ENCODE measurements at places on chromosomes 2 and 18.

GRCh38 chr18:54181856-54182602, 42.4 kb downstream of the MBD2 start:
- DNase-seq: no peak

DNA sequence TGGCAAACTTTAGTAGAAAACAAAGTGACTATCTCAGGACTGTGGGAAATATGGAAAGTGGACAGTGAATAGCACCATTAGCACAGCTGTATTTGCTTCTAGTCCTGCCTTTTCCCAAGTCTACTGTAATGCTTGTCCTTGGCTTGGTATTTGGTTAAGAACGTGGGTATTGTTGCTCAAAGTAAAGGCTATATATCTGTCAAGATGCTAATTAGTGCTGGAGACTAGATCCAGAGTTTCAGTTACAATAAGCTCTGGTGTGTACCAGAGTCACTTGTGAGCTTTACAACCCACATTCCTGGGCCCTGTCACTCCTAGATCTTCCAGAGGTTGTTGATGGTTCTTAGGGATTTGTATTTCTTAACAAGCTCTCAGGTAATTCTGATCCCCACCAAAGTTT, 313.6 kb downstream of the SLC8A1 start:
- DNase-seq: no peak

- no peak for DNase-seq
These were observed 1344.5 kb upstream of the TMEFF2 start for GRCh38 chr2:193539188-193539587.

DNA sequence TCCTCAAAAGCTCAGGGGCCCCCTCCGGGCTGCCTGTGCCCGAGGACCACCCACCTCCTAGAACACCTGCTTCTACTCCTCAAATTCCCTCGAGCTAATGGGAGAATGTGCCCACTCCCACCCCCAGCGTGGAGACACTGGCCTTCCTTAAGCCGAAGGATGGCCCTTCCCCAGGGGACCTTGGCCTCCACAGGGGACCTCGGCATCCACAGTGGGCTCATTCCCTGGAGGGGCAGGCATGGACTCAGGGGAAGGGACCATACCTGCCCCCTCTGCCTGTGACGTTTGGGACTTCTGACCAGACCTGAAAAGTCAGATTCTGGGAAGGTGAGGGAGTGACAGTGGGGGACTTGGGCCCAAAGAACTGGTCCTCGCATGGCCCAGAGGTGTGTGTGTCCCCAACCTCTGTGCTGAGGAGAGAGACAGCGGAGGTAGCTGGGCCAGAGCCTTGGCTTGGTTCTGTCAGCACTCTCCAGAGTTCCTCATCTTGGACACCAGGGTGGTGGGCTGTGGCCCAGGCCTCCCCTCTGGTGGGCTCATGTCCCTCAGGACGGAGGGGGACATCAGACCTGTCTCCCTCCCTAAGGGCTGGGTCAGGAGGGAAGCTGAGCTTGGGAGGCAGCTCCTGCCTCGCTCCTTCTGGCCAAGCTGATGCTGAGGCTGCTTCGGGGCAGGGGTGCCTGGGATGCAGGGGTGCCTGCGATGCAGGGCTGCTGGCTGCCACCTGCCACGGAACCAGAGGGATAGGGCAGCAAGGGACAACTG, 240.4 kb downstream of the HAUS1 start:
- DNase-seq: no peak

GRCh38 chr2:108630567-108631405, 88.5 kb upstream of the RANBP2 start:
- DNase-seq: no peak

- DNase-seq: no peak
These were observed 162.2 kb upstream of the PGAP1 start for GRCh38 chr2:197088694-197089093.

- no peak for DNase-seq
These were observed 229.3 kb upstream of the TRIB2 start for GRCh38 chr2:12487253-12488004.

- no peak for DNase-seq
These were observed 4.7 kb downstream of the MYT1L start for GRCh38 chr2:2326068-2327040.

DNA sequence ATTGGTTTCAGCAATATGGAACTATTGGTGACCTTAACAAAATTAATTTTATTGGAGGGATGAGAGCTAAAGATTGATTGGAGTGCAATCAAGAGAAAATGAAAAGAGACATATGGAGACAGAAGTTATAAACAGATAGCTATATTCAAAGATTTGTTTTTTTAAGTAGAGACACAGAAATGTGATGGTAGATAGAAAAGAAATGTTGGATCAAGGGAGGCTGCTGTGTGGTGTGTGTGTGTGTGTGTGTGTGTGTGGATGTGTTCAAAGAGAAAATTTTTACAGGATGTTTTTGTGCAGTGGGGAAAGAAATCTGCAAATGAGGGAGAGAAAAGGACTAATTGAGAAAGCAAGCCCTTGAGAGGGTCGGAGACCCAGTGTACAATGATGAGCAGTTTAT, 249.5 kb upstream of the SPHKAP start:
- DNase-seq: no peak

DNA sequence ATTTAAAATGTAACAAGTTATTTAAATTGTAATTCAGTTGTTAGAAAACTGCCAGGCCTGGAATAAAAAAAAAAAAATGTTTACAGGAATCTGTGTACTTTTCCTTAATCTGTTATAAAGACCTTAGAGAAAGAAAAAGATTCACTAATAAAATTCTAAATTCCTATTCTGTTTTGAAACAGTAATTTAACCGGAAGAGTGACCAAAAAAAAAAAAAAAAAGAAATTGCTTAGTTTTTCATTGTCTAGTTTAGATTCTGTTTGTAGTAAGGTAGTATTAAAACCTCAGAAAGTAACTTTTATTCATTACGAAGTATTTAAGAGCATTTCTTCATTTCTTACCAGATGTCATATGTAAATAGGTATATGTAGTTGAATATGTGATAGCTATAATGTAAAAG, 2.5 kb downstream of the REL start:
- no peak for DNase-seq

- DNase-seq: no peak
These were observed 59.2 kb upstream of the ATL2 start for GRCh38 chr2:38436227-38436664.

DNA sequence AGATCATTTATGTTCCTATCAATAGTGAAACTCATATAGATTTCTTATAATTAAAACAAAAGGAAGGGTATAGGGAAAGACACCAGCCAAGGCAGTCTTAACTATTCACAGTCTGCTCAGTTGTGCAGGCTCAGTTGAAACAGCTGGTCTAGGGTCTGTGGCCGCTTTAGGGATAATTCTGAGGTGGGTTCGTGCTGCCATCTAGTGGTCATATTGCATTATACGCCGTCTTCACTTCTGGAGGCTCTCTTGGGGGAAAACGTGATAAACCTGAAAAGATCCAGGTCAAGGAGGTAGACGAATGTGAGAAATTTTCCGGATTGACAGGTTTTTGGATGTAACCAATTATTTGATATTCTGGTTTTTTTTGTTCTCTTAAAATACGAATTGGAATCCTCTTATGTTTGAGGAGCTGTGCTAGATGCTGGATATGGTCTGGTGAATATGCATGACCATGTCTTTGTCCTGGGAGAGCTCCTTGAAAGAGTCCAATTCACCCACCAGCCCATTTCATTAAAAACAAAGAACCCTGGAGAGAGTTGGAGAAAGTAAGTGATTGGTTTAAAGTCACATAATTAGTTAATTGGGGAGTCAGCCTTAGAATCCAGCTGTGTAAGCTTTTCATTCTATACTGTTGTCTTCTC, 492.4 kb downstream of the PLCL1 start:
- peak; percentile 70 for DNase-seq

GRCh38 chr2:162989507-162989906, 150.9 kb upstream of the KCNH7 start:
- DNase-seq: no peak

GRCh38 chr18:30280861-30281470, 761.6 kb downstream of the DSC3 start:
- no peak for DNase-seq

GRCh38 chr2:223824301-223824700, 13.1 kb downstream of the AP1S3 start:
- no peak for DNase-seq

DNA sequence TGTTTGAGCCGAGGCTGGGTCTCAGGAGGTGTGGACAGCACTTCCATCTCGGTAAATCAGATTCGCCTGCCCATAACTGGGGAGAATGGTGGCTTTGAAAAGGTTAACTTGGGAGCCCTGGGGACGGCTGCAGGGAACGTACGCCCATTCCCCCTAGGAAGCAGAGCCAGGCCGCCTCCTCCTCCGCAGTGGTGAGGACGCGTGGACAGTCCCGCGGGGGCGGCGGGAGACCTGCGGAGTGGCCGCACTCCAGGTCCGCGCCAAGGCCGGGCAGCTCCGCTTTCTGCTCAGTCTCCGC, 845 bp upstream of the MYCN start:
- no peak for DNase-seq

DNA sequence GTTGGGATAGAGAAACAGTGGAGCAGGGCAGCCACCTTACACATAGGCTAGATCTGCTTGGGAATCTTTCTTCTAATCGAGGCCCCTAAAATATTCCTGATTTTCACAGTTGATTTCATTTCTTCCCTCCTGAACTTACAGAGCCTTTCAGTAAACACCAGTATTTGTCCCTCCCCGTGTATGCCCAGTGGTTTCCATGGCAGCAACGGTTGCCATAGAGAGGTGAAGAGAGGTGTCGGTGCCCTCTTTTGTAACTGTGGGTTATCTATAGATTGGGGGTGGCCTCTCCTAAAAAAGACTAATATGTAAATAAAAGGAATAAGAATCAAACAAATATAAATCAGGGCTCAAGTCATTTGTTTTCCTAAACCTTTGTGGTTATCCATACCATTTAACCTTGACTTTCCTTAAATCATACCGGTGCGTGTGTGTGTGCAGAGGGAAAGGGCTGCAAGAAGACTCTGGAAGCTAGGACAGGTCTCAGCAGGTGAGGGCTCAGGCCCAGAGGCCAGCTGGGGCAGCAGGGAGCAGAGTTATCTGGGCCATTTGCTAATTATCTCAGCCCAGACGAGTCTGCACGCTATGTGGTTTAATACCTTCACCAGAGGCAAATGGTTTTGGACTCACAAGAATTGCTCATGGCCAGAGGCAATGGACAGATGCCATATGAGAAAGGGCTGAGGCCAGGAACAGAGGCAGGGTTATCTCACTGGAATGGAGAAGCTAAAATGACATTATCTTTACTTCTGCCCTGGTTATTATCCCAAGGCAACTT, 35.5 kb downstream of the LIPG start:
- DNase-seq: no peak

- no peak for DNase-seq
These were observed 587 bp upstream of the MTIF2 start for GRCh38 chr2:55269645-55269990.

- no peak for DNase-seq
These were observed 130.0 kb downstream of the ARL4C start for GRCh38 chr2:234366891-234367290.

DNA sequence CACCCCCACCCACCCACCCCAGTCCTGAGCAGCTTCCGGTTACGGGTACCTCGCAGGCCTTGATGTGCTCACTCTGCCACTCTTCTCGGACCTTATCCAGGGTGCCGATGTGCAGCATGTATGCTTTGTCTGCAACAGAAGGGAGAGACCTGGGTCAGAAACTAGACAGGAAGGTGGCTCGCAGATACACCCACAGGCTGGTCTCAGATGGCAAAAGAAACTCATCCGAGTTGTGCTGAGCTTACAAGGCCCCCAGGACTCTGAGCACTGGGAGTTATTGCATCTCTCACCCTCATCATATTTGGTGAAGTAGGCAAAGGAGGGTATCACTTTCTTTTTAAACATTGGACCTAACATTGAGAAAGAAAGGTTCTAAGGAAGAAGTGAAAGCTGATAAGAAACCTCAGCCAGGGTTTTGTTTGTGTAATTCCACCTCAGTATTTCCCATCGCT, 30.6 kb upstream of the EPG5 start:
- peak; percentile 60 for DNase-seq

GRCh38 chr2:235979753-235980435, 188.3 kb downstream of the GBX2 start:
- DNase-seq: no peak

DNA sequence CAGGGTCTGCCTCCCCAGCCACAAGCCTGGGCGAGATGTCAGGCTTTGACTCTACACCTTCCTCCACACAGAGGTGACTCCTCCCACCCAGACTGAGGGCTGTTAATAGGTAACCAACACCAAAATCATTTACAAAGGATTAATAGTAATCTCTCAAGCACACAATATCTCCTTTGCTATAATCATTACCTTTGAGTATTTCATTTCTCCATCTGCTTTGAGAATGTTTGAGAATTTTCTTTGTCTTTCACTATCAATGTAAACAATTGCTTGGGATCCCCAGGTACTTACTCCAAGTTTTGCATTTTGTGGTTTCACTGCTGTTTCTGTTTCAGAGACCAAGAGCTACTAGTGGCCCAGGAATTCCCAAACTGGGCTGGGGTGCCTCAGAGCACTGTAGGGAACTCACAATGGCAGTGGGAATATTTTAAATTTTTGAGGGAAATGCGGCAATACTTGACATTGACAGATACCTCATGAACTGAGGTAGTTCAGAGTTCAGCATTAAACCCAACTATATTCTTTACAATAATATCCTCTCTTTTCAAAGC, 166.4 kb upstream of the MGAT5 start:
- no peak for DNase-seq

DNA sequence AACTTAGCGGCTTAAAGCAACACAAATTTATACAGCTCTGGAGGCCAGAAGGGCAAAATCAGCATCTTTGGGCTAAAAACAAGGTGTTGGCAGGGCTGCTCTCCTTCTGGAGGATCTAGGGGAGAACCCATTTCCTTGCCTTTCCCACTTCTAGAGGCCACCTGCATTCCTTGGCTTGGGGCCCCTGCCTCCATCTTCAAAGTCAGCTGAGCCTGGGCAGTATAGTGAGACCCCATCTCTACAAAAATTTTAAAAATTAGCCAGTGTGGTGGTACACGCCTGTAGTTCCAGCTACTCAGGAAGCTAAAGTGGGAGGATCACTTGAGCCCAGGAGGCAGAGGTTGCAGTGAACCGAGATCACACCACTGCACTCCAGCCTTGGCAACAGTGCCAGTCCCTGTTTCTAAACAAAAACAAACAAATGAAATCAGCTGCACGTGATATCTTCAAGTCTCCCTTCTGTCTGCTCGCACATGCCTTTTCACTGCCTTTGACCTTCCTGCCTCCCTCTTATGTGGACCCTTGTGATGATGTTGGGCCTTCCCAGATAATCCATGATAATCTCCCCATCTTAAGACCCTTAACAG, 200.6 kb downstream of the ZFP36L2 start:
- no peak for DNase-seq

DNA sequence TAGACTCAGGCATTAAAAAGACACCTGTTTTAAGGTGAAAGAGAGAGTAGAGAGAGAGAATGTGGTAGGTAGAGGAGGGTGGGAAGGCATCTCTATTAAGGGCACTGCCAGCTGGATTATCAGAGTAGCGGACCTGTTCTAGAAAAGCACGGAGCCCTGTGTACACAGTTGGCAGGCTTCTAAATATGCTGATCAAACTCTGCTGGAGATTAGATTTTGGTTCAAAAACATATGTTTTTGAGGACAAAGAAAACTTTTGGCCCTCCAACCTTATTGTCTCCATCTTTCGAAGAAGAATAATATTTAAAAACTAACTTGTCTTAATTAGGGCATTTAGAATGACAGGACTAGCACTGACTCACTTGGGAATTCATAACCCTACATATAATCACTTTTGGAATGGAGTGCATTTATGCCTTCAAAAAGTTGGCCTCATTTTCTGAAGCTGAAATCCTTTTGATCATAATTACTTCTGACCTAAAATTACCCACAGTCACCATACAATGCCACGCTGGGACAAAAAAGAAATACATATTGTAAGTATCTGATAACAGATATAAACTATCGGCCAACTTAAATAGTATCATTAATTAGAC, 254.6 kb downstream of the MEIS1 start:
- no peak for DNase-seq

- DNase-seq: no peak
These were observed 17.7 kb downstream of the RND3 start for GRCh38 chr2:150469706-150470274.

All from CD4-positive, CD25-positive, alpha-beta regulatory T cell (primary cell).